ENCODE measurements at places on chromosomes 16 and 17.
A peak's percentile ranks its signal among the peaks of the same experiment; 100 is the strongest.

GRCh38 chr17:10384175-10384574 is 11.4 kb upstream of the MYH13 start:
- DNase-seq = no peak

GRCh38 chr17:80221351-80222105 is 1.3 kb downstream of the SLC26A11 start:
- DNase-seq = no peak

- DNase-seq = no peak
Observed at GRCh38 chr17:79675413-79675725, 55.4 kb upstream of the ENPP7 start.

GRCh38 chr17:29595107-29595942 is 2.4 kb downstream of the ANKRD13B start:
- DNase-seq = no peak

- no peak for DNase-seq
Observed at GRCh38 chr17:82878527-82878926, 38.7 kb upstream of the ZNF750 start.

- no peak for DNase-seq
Observed at GRCh38 chr17:82235775-82236141, 6.9 kb downstream of the SLC16A3 start.

DNA sequence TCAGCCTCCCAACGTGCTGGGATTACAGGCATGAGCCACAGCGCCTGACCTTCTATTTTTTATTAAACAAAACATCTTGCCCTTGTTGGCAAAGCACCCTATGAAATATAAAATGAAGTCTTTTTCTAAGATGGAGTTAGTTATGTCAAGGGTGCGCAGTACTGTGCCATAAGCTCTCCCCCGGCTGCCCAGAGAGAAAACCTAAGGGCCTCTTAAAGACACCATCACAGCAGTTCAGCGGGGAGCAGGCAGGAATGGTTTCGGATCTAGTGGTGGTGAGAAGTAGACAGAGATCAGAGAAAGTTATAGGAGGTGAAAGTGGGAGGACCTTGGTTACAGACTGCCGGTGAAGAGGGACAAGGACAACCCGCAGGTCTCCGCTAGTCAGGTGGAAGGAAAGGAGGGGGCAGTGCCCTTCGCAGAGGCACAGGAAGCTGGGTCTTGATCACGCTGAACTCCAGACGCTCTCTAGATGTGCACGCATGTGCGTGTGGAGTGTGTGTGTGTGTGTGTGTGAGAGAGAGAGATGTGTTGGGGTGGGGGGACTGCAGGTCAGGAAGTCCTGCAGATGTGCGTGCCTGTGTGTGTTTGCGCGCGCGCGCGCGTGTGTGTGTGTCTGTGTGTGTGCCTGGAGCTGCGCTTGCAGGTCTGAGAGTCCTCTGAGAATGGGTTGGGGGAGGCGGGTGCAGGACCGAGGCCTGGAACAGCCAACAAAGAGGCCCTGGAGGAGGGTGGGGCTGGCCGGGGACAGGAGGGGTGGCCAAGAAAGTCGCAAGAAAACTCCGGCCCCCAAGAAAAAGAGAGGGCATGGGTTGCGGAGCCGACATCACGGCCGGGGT is 748 bp upstream of the CMTM3 start:
- DNase-seq = peak; percentile 5

DNA sequence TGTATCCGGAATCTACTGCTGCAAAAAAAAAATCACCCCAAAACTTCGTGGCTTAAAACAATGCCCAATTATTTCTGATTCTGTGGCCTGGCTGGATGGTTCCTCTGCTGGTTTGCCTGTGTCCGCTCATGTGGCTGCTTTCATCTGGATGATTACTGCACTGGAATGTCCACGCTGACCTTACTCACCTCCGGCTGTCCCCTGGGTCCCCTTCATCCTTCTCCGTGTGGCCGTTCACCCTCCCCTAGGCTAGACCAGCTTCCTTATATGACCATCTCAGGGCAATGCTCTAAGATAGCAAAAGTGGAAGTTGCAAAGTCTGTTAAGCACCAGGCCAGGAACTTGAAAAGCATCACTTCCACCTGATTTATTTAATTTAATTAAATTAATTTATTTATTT is 31.4 kb upstream of the SPNS2 start:
- DNase-seq = no peak

- no peak for DNase-seq
Observed at GRCh38 chr17:16258901-16259300, 41.9 kb downstream of the PIGL start.

- no peak for DNase-seq
Observed at GRCh38 chr17:73068322-73069153, 23.9 kb downstream of the SLC39A11 start.

DNA sequence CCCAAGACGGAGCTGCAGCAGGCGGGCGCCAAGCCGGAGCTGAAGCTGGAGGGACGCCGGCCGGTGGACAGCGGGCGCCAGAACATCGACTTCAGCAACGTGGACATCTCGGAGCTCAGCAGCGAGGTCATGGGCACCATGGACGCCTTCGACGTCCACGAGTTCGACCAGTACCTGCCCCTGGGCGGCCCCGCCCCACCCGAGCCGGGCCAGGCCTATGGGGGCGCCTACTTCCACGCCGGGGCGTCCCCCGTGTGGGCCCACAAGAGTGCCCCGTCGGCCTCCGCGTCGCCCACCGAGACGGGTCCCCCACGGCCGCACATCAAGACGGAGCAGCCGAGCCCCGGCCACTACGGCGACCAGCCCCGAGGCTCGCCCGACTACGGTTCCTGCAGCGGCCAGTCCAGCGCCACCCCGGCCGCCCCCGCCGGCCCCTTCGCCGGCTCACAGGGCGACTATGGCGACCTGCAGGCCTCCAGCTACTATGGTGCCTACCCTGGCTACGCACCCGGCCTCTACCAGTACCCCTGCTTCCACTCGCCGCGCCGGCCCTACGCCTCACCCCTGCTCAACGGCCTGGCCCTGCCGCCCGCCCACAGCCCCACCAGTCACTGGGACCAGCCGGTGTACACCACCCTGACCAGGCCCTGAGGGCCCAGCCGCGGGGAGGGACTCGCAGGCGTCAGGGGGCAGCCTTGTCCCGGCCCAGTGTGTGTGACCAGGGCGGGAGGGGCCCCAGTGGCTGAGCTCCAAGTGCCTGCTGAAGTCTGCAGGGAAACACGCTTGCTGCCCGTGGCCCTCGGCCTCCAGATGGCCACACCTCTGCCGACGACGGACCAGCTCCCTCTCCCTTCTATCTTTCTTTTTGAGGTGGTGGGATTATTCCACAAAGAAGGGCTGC is 3.4 kb downstream of the SOX8 start:
- DNase-seq = no peak

DNA sequence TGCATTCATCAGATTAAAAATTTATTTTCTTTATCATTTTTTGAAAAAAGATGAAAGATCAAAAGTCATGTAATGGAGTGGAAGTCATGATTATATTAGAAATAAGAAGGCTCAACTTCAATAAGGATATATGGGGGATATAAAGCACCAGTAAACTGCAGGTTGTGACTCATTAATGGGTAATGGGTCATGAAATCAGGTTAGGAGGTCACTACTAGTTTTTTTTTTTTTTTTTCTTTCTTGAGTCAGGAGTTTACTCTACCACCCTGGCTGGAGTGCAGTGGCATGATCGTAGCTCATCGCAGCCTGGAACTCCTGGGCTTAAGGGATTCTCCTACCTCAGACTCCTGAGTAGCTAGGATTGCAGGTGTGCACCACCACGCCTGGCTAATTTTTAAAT is 14.3 kb downstream of the EFCAB13 start:
- DNase-seq = no peak

DNA sequence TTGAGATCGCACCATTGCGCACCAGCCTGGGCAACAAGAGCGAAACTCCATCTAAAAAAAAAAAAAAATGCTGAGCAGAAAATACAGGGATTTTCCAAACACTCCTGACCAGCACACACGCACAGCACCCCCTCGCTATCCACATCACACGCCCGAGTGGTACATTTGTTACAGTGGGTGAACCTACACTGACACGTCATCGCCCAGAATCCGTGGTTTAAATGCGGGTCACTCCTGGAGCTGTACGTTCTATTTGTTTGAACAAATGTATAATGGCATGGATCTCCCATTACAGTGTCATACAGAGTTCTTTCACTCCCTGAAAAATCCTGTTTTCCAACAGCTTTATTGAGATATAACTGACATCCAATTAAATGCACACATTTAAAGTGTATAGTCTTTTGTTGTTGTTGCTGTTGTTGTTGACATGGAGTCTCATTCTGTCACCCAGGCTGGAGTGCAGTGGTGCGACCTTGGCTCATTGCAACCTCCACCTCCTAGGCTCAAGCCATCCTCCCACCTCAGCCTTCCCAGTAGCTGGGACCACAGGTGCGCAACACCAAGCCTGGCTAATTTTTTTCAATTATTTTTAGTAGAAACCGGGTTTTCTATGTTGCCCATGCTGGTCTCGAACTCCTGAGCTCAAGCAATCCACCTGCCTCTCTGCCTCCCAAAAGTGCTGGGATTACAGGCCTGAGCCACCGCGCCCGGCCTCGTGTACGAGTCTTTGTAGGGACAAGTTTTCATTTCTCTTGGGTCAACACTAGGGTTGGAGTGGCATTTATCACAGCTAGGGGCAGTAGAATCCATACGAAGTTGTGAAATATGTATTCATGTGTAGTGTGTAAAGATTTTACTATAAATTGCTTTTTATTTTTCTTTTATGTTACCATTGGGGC is 4.4 kb upstream of the CARHSP1 start:
- no peak for DNase-seq

DNA sequence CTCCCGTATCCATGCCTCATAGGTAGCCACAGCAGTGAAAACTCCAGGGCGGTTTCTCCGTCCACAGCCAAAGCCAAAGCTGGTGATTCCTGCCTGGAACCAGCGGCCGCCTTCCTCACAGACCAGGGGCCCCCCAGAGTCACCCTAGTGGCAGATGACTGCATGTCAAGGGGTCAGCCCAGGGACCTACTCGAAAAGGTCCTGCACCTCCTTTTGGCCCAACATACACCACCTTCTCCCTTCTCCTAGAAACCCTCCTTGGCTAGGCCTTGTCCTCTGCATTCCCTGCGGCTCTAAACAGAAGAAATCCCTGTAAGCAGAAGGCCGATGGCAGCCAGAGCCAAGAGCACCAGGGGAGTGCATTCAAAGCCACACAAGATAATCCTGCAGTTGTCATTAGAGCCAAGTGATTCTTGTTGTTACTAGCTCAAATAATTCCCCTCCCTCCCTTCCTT is 6.1 kb downstream of the PRSS36 start:
- no peak for DNase-seq

DNA sequence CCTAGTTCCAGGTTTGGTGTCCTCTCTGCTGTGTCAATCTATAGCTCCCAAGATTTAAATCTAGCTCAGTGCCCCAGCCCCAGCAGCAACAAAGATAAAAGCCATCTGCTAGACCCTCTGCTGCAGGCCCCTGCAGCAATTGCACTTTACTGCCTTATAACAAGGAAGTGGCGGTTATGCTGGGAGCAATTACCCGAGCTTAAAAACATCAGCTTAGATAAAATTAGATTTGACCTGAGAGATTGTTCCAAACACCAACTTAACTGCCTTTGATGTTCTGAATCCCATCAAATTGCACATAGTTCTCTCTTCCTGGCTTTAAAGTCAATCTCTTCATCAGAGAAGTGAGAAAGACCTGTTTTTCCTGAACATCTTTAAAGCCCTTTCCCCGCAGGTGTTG is 62.4 kb upstream of the SHISA6 start:
- no peak for DNase-seq

- peak; percentile 28 for DNase-seq
Observed at GRCh38 chr16:89167425-89167941, 4.1 kb upstream of the CDH15 start.

DNA sequence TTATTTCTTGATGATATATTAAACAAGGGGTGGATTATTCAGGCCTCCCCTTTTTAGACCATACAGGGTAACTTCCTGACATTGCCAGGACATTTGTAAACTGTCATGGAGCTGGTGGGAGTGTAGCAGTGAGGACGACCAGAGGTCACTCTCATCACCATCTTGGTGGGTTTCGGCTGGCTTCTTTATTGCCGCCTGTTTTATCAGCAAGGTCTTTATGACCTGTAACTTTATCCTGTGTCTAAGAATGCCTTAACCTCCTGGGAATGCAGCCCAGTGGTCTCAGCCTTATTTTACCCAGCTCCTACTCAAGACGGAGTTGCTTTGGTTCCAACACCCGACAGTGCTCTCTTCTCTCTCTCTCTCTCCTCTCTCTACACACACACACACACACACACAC is 221.9 kb downstream of the C16orf95 start:
- DNase-seq = no peak

GRCh38 chr17:10633738-10634379 is 23.2 kb downstream of the MYH3 start:
- no peak for DNase-seq

GRCh38 chr16:24737391-24737871 is 8.0 kb downstream of the TNRC6A start:
- DNase-seq = no peak

- DNase-seq = peak; percentile 75
Observed at GRCh38 chr16:85105475-85105874, 6.8 kb downstream of the CIBAR2 start.

DNA sequence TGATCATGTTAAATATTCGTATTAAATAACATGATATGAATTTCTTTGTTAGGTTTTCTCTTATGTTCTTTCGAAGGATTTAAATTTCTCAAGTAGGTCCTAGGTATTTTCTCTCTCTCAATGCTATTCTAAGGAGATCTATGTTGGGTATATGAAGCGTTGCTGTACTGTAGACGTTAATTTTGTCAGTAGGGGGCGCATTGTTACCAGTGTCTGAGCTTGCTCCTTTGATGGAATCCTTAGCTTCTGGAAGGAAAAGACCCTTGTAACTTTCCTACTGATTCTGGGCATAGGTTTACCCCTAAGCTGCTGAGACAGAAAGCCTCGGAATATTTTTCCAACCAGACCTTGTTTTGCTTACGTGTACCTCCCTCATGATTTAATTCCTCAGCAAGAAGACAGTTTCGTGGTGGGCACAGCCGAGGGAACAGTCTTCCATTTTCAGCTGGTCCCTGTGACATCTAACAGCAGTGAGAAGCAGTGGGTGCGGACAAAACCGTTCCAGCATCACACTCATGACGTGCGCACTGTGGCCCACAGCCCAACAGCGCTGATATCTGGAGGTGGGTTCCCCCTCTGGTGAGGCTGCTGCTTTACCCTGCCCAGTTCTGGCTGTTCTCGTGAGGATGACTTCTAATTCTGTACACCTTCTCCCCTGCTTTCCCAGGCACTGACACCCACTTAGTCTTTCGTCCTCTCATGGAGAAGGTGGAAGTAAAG is 17.9 kb downstream of the UTP4 start:
- DNase-seq = peak; percentile 1

DNA sequence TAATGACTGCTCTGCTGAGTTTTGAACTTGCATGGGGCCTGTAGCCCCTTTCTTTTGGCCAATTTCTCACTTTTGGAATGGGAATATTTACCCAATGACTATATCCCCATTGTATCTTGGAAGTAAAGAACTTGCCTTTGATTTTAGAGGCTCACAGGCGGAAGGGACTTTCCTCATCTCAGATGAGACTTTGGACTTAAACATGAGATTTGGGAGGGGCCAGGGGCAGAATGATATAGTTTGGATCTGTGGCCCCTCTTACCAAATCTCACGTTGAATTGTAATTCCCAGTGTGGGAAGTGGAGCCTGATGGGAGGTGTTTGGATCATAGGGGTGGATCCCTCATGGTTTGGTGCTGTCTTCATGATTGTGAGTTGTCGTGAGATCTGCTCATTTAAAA is 42.7 kb upstream of the SDK2 start:
- DNase-seq = no peak
